ENCODE measurements at places on chromosomes 11 and 22.

DNA sequence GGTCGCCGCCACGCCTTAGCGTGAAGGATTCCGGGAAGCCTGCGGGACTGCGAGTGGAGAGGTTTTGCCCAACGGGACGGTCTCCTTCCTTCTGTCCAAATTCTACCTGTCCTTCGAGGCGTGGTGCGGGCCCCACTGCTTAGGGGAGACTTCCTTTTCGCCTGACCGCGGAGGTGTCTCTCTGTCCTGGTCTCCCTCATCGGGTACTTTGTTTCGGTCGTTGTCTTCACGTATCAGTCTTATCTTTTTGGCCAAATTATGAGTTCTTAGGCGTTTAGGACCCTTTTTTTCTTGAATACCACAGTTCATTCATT is 388 bp downstream of the HINFP start:
- no peak for DNase-seq

DNA sequence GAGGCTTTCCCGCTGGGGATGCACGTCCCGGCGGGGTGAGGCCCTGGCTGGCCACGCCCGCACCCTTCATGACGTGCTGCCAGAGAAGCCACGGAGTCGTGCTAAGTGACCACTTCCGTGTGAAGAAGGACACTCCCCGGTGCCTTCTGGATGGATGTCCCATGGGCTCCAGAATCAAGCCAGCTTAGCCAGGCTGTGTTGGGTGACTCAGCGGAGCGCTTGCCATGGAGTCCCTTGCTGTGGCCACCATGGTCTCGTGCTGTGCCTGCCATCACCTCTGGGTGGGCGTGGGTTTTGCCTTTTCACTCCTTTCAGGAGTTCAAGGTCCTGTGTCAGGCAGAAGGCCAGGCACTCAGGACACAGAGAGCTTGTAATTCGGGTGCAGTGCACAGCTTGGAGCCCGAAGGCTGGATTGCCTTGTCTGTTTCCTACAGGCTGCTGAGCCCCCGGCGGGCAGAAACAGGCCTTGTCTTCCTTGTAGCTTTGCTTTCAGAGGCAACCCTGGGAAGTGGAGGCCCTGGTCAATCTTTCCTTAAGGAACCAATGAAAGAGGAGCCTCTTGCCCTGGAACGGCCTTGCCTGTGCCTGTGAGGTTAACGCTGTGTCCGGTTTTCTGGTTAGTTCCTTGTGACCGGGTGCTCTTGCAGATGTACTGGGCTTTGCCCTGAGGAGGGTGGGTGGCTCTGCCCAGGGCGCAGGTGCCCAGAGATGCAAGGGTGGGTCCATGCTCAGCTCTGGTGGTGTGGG is 268.6 kb downstream of the TBC1D22A start:
- no peak for DNase-seq

- DNase-seq, result no peak
Observed at GRCh38 chr11:93573184-93573583, 30.0 kb upstream of the SMCO4 start.

GRCh38 chr22:44192816-44193534 is 12.2 kb downstream of the PARVG start:
- DNase-seq, result no peak

- DNase-seq, result no peak
Observed at GRCh38 chr11:11373934-11374333, 20.9 kb upstream of the CSNK2A3 start.

DNA sequence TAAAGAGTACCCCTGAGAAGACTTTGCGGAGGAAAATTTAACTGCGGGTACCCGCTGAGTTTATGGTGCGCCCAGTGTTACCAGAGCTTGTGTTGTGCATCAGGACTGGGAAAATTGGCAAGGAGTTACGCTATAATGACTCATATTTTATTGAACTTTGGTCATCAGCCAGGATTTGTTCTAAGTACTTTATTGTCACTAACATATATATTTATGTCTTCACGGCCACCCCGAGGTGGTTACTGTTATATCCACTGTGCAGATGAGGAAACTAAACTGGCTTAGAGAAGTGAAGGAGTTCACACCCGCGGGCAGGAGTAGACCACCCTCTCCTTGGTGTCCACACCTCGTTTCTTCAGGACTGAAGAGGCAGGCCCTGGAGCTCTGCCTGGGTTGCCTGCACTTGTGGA is 667 bp downstream of the ACCS start:
- no peak for DNase-seq

DNA sequence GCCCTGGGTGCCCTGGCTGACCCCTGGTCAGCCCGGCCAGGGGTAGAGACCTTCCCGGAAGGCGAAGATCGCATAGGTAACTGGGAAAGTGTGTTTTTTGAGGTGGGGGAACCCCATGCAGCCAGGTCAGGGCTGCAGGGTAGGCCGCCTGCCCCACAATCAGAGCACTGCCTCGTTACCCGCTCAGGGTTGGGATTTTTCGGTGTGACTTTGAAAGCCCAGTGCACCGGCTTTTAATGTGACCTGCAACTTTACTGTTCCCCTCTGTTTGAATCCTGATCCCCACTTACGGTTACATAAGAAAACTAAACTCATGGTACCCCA is 239.2 kb upstream of the PLET1 start:
- no peak for DNase-seq
